GM18507 (cell line): ENCODE measurements at places on chromosomes 6 and 20.

- DNase-seq, result no peak
These were observed 120.8 kb upstream of the CDYL start for GRCh38 chr6:4655196-4656025.

DNA sequence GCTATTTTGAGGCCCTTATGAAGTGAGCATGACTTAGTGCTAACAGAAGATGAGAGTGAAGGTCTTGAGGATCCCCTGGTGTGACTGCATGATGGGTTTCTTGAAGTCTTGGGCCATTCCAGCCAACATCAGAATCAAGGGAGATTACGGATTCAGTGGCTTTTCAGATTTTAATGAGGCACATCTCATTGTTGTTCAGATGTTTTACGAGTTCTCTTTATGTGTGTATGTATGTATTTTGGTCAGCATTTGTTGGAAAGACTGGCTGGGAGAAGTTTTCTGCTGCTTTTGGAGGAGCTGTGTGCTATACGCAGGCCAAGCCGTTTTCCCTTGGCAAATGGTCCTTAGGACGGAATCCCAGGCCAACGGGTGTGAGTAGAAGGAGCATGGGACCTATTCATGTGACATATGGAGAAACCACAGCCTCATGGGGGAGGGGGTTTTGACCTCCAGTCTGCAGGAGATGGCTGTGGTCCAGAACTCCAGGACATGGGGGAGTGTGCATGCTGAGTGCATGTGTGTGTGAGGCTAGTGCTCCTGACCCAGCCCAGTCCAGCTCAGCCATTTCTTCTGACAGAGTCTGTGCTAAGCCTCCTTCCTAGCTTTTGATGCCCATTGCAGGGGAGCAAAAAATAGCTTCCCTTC is 35.3 kb downstream of the CHMP4B start:
- no peak for DNase-seq

- no peak for DNase-seq
These were observed 1.9 kb downstream of the SIRPB2 start for GRCh38 chr20:1489325-1489724.

DNA sequence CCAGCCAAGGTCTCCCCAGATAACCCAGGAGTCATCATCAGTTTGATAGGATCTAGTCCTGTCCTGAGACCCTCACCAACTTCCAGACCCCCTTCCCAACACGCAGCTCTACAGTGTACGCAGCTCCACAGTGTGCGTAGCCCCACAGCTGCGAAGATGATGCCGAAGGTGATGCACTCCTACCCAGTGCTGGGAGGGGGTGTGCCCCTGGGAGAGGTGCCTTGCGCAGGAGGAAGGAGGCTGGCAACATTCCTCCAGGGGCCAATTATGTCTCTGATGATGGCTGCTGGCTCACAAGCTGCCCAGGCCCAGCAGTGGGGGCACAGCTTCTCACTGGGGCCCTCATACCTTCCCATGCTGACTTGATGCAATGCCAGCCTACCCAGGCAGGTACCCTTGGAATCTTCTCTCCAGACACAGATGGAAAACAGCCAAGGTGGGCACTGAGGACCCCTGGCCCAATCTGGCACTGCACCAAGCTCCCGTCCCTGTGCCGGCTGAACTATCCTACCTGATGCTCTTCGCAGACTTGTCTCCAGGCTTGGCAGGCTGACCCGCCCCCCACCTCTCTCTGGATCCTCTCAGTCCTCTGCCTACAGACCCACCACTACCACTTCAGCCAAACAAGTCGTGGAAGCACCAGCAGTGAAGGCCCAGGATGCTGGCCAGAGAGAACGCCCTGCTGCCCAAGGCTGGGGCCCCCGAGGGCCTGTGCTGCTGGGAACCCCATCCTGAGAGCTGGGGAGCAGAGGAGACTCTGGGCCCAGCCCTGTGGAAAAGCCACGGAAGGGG is 1.4 kb downstream of the ZNF512B start:
- no peak for DNase-seq

GRCh38 chr6:44342052-44342451 is 398 bp upstream of the SPATS1 start:
- DNase-seq, result no peak

DNA sequence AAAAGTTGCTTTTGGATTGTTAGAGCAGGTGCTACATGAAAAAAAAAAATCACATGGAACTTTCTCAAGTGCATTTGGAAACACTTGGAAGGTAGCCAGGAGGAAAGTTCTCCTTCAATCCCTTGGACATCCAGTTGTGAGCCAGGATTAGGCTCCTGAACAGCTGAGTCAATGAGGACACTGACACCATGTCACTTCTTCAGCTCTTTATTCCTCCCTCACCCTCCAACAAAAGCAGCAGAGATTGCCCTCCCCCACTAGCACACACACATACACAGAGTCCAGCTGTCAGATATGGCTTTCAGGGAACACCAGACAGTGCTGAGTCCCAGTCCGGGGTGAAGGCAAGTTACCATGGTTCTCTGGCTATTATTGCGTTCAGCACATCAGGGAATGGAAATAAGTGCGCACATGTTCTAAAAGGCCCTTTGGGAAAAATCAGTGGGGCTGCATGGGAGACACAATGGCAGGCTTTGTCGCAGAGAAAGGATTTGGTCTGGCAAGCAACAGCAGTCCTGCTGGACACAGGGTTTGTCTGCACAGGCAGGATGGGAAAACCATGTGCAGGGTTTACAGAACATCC is 124.7 kb upstream of the MARCKS start:
- DNase-seq, result no peak

GRCh38 chr6:148239801-148240460 is 102.7 kb upstream of the SASH1 start:
- no peak for DNase-seq

GRCh38 chr6:135251498-135252441 is 70.7 kb downstream of the MYB start:
- DNase-seq, result no peak

GRCh38 chr20:9838035-9838377 is 870 bp downstream of the PAK5 start:
- no peak for DNase-seq

- DNase-seq, result peak; percentile 60
These were observed at the start of gene NHLRC1 for GRCh38 chr6:18122128-18123093. Gene NHLRC1, minus strand, starts transcription at chr6:18122677. Its CDS starts 71 bp downstream, at chr6:18122606.

GRCh38 chr6:124334359-124334758 is 530.7 kb downstream of the NKAIN2 start:
- DNase-seq, result no peak

GRCh38 chr6:39887692-39888450 is 46.4 kb downstream of the MOCS1 start:
- no peak for DNase-seq

- DNase-seq, result no peak
These were observed 667 bp downstream of the CAP2 start for GRCh38 chr6:17393892-17394631.

- no peak for DNase-seq
These were observed 246.1 kb downstream of the MYLK4 start for GRCh38 chr6:2504495-2505064.

DNA sequence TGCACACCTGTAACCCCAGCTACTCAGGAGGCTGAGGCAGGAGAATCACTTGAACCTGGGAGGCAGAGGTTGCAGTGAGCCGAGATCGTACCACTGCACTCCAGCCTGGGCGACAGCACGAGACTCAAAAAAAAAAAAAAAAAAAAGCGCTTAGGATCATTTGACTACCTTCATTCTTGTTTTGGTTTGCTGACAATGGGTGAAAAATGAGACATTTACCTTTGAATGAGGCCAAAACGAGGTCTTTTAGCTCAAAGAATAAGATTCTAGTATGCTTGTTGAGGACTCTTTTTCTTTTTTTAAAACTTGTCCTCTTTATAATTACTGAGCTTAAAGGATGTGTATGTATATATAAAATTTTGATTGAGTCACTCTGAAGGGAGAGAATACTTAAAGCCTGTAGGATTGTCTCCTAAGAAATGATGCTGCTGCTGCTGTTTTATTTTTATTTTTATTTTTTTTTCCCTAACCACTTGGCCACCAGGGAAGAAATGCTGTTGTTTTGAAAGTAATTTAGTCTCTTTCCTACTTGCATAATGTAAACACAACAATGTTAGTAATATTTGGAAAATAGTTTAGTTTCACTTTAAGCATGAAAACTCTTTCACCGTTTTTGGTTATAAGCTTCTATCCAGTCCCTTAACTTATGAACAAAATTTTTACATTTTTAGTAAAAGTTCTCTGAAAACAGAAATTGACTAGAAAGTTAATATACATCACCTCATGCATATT is 7.9 kb downstream of the UBR2 start:
- DNase-seq, result no peak

DNA sequence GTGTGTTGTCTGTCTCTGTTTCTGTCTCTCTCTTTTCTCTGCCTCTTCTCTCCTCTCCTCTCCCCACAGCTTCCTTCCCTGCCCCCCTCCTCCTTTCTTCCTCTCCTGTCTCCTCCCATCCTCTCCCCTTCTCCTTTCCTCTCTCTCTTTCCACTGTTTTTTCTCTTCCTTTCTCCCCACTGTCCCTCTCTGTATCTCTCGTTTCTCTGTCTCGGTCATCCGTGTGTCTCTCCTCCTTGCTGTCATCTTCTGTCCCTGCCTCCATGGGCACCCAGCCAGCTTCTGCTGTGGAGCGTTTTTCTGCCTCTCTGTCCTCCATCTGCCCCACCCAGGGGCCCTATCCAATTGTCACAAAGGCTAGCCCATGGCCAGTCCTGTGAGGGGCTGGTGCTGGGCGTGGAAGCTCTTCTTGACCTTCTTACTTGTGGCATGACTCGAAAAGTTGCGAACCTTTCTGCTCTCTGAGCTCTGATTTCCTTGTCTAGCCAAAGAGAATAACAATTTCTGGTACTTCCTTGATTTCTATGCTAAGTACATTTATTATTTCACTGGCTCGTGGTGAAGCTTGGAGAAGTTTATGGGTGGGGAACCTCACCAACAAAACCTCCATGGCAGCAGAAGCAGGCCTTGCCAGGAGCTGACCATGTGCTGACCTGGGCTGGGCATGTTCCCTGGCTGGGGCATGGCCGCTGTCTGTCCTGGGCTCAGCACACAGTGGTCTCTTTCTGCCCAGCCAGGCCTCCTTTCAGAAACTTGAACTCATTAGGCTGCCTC is 69.3 kb downstream of the CEBPB start:
- no peak for DNase-seq

DNA sequence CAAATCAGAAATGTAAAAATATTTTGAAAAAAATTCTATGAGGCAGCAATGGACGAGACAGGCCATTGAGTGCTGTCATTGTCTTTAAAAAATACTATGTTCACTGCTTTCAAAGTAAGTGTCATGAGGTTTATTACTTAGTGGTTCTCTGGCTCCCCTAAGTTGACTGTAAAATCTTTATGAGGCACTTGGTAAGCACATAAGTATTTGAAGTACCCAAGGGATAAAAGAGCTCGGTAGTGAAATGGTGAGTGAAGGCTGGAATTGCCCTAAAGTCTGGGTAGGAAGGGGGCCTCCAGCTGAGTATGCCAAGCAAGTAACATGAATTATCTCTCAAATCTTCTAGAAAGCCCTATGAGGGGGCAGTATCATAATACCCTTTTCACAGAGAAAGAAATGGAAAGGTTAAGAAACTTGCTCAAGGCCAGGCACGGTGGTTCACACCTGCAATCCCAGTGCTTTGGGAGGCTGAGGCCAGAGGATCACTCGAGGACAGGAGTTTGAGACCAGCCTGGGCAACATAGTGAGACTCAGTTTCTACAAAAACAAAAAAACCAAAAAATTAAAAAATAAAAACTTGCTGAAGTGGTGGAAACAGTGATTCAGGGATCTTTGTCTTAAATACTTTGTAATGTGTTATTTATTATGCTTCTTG is 5.5 kb upstream of the CTCFL start:
- DNase-seq, result no peak

- no peak for DNase-seq
These were observed 54.0 kb upstream of the PTPRK start for GRCh38 chr6:128574402-128574801.

DNA sequence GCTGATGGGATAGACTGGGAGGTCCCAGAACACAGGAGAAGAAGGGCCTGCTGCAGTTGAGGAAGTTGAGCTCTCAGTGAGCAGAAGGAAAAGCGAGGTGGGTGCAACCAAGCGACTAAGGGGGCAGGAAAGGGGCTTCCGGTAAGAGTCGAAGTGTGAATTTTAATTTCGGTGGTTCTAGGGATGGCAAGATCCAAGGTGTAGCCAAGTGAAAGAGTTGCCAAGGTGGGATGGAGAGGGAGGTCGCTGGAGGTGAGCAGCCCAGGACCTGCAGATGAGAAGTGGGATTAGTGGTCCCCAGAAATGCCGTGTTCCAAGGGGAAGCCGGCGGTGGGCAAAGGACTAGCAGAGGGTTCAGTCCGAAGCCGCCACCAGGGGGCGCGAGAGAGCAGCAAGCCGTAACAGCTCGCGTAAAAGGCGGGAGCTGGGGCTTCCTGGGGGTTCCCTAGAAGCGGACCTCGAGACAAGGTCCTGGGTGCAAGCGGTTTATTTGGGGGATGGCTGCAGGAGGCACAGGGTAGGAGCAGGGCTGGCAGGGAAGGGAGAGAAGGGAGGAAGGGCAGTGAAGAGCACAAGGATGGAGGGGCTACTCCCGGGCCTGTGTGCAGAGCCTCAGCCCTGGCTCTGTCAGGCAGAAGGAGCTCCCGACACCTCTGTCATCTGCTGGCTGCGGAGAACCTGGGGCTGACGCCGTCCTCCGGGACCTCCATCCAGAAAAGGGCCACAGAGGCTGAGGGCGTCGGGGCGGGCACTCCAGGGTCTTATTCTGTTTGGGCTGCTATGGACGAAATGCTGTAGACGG is 103.6 kb downstream of the PAX1 start:
- DNase-seq, result no peak

DNA sequence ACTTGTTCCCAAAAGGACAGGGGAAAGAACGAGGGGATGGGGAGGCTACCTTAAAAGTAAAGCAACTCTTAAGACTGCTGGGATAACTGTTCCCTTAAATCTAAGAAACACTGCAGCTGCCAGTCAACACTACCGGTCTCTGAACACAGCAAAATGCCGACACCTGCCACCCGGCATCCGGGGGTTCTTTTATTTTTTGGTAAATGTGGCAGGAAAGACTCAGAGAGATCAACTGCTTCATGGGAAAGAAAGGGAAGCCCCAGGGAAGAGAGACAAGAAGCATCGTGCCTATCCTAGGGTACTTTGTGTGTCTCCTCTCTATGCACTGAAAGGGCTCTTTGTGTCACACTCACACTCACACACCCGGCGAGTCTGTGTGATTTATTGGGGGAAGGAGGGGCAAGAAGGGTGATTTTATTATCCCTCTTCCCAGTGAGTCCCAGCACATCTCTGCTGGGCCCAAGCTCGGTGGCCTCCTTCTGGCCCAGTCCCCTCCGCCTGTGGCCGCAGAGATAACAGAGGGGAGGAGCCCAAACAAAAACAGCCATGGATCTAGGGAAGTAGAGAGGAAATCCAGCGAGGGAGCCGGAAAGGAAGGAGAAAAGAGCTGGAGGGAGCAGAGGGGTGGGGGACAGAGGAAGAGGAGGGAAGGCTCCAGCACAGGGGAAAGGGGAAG is 1.4 kb downstream of the FYN start:
- no peak for DNase-seq

DNA sequence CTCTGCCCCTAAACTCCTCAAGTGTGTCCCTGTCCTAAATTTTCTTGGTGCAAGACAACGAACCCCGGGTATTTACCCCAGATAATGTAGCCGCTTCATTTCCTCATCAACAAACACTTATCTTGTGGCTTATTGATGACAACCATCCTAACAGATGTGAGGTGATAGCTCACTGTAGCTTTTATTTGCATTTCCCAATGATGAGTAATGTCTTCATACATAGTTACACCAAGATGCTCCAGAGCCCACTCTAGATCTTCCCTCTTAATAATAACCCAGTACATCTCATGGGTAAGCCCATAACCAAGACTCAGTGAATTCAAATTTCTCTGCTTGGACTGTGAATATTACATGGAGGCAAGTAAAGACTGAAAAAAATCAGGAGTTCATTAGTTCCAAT is 48.2 kb upstream of the BEND6 start:
- no peak for DNase-seq
